ENCODE measurements at places on chromosomes 4 and X.

DNA sequence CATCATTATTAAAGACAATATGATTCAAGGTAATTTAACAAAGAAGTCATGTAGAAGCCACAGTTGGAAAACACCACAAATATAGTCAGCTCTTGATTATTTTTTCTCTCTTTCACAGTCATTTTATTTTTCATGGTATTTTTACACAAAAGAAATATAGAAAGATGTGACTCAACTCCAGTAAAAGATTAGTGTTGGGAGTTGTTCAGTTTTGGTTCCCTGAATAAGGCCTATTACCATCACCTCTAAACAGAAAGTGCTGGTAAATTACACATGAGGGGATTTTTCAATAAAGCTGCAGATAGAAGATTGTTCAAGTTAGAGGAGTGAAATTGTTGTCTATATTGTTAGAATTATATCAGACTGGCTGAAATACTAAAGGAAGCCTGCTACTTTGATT is 107.0 kb downstream of the DDIT4L start:
- DNase-seq: no peak

DNA sequence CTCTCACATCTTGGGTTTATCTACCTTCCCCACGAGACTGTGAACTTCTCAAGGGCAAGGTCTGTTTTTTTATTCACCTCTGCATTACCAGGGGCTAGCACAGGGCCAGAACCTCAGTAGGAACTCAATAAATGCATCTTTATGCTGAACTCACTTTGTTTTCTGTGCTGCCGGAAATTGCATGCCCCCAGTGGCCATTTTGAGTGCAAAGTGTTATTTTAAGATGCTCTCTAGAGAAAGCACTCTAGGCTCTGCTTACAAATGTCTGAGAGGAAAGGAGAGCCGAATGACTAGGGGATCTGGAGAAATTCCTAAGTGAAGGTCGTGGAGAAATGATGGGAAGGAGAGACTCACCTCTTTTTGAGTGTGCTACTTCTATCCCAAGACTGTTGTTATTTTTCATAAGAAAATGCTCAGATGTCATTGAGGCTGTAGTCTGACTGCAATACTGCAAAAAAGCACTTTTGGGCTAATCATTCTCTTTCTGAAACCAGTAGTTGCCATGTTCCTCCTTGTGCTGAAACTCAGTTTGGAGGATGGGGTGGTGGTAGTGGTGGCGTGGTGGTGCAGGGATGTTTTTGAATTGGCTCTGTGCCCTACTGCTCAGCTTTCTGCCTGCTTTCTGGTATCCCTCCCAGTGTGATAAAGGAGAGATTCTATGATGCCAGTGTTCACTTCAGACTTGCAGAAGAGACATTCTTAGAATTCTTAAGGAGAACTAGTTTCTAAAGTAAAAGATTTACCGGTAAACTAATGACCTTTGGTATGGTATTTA is 41.3 kb downstream of the DOCK11 start:
- DNase-seq: no peak

DNA sequence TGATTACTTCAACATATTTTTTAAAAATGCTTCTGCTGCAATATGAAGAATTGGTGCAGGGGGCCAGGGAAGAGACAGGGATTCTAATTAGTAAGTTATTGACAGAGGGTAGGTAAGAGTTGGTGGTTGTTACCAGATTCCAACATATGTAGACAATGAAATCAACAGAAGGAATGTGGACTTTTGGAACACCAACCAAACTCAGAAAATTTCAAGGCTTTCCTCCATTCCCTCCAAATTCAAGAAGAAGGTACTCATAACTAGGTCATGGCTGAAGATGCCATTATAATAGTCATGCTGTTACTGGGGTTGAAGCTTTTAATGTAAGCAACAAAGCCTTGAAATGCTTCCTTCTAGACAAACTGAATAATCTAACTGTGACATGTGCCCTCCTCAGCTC is 22.9 kb upstream of the CXCL13 start:
- DNase-seq: no peak

GRCh38 chrX:71976753-71977152 is 66.1 kb downstream of the NHSL2 start:
- no peak for DNase-seq

- no peak for DNase-seq
Observed at GRCh38 chr4:89531932-89532640, 224.5 kb upstream of the GPRIN3 start.

DNA sequence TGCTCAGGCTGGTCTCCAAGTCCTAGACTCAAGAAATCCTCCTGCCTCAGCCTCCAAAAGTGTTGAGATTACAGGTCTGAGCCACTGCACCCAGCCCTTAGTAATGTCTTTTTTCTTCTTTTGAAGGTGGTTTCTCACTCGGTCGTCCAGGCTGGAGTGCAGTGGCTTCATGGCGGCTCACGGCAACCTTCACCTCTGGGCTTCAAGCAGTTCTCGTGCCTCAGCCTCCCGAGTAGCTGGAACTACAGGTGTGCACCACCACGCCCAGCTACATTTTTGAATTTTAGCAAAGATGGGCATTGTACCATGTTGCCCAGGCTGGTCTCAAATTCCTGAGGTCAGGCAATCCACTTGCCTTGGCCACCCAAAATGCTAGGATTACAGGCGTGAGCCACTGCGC is 32.3 kb upstream of the ASMTL start:
- no peak for DNase-seq

- DNase-seq: no peak
Observed at GRCh38 chr4:140213749-140214148, 59.8 kb upstream of the MAML3 start.

- no peak for DNase-seq
Observed at GRCh38 chrX:24610516-24610915, 36.6 kb downstream of the PCYT1B start.

GRCh38 chrX:148020329-148020728 is 39.2 kb downstream of the FMR1NB start:
- DNase-seq: no peak

- DNase-seq: no peak
Observed at GRCh38 chrX:73577361-73577760, 14.4 kb downstream of the CHIC1 start.

DNA sequence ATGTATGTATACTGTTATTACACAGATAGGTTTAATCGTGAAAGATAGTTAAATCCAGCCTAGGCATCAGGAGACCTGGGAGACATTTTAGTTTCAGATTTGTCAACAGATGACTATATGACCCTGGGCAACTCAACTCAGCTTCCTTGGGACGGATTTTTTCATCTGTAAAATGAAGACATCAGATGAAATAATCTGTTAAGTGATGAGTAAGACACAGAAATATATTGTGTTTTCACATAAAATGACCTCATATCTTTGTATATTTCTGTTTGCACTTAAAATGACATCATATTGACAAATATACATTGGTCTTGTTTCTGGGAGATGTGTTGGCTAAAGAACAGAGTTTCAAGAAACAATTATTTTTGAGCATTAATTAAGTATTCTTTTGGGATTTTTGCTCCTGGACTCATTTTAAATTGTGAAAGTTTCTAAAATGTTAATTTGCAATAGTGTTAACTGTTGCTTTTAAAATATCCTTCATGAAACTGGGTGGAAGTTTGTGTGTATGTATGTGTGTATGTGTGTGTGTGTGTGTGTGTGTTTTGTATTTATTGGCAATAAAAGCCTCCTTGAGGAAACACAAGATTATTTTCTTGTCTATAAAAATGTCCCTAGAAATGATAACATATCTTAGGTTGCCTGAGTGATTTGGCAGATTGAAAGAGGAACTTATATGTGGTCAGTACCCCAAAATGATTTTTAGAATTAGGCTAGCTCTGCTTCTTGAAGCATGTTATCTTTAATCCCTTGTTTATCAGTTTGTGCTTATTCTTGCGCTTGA is 29.1 kb upstream of the MMAA start:
- DNase-seq: no peak

DNA sequence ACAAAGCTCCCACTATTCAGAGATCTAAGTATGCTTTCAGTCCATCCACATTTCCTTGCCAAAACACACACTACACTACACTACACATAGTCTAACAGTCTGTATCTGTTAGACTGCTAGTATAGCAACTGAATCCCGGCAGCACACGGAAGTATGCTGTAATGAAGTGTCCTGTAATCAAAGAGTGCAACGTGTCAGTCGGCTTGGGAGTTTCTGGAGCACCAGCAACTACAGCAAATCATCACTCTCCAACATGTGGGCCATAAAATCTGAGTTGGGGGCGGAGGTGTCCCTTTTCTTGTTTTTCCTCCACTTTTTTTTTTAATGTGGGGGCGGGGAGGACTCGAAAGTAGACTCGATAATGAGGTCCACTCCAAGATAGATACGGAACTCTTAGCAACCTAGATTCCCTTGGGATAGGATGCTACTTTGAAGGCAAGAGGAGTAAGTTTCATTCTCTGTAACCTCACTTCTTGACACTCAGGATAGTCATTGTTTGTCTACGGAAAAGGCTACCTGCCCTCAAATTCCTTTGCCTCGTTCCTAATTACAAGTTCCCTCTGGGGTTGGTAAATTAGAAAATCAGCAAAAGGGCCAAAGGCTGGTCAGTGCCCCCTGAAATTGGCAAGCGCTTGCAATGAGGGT is 722 bp downstream of the SLC10A7 start:
- DNase-seq: peak; percentile 3

DNA sequence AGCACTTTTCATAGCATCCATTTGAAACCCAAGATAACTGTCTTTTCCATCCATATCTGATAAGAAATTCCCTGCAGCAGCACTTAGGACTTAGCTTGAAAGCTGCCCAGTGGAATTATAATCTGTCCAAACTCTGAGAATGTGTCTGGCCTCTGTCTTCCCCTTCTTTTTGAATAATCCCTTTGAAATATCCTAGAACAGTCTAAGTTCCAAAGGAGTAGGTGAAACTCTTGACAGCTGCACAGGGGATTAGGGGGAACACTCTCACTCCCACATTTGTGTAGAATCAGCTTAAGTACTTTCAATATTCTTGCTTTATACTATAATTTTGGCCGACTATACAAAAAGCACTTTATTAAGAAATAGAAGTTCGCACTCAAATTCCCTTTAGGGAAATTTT is 157.7 kb downstream of the PAPSS1 start:
- no peak for DNase-seq

DNA sequence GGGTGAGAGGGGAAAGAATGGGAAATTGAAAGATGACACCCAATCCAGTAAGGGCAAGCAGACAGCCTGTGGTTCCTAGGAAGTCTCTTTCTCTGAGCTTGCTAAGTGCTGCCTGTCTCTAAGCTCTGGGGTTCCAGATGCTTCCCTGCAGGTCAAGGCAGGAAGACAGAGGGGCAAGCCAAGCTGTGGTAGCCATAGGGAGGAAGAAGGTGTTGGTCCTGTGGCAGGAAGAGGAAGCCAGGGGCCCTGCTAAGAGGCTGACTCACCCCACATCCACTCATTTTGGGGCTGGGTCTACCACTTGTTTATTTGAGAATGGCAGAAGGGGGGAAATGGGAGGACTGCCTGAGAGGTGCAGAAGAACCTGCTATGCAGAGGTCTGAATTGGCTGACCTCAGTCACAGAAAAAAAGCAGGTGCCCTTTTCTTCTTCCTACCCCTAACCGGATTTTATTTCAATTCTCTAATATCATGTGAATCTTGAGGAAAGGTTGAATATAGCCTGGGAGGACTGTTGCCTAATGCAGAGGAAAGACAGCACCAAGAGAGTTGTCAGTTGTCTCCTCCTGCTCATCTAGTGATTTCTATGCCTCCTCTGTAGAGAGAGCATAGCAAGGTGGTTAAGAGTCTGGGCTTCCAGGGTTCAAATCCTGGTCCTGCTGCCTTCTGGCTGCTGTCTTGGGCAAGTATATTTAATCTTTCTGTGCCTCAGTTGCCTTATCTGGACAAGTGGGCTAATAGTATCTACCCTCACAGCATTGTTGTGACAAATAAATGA is 27.4 kb downstream of the HOPX start:
- peak; percentile 60 for DNase-seq

DNA sequence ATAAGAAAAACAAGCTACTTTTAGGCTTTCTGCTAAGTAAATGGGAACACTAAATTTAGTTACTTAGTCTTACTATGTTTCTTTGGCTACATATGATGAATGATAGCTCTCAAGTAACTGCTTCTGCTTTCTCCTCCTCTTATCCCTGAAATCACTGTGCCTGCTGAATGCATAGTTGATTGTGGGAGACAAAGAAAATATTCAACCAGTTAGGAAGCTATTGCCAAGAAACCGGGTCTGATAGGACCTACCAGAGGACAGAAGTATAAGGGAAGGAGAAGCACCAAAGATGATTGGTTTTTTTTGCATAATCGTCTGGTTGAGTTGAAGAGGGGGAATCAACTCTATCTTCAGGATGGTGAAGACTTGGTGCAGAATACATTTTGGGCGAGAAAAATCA is 28.0 kb upstream of the NDUFC1 start:
- no peak for DNase-seq

GRCh38 chrX:120428309-120428708 is 40.8 kb downstream of the LAMP2 start:
- DNase-seq: no peak

DNA sequence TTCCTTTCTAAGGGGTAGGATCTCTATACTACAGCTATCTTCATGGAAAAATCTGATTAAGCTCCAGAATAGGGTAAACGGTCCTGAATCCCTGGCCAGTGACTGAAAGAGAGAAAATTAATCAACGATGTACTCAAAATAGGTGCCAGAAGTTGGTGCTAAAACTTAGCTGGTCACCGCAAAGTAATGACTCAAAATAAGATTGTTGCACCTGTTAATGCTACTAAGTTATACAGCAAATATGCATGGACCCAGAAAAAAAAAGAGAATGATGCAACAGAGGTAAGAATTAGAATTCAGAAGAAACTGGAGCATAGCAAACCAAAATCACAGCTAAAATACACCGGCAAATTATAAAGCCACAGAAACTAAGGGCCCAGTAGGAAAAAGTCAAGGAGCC is 239.7 kb upstream of the FAM241A start:
- DNase-seq: no peak

GRCh38 chrX:115177932-115178331 is 11.3 kb upstream of the RBMXL3 start:
- no peak for DNase-seq

DNA sequence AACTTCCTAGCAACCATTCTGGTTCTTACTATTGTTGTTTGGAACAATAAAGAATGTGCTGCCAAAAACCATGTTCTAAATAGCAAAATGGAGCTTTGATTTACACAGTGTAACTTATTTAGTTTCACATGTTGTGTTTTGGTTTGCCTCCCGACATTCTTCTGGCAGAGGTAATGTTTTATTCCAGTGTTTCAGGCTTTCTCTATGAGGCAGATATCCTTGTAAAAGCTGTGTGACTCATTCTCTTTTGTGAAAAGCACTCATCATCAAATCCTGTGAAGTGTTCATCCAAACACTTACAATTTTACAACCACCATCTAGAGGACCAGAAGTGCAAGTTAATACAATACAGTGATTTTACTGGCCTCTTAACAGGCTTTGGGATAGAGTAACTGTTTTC is 219.0 kb upstream of the GIMD1 start:
- DNase-seq: no peak

- DNase-seq: peak; percentile 28
Observed at GRCh38 chrX:22300130-22300529, 27.4 kb downstream of the CBLL2 start.

Measured in NK-92 treated with Interleukin-12 subunit alpha and Interleukin-12 subunit beta, amount 100 ng/mL, for 24 hours (cell line).